ENCODE measurements at places on chromosomes 3 and 15. TPM values are rescaled to one million over a fixed set of nuclear protein-coding genes. Genes with fewer than 3 reads are reported as not detected.

ANKUB1 gene
- not detected for total RNA-seq

MCTP2 gene
- 2.8 TPM for total RNA-seq

ATP13A4 gene
- total RNA-seq, result under 0.01 TPM

GOLGA8J gene
- total RNA-seq, result not detected

GRCh38 chr3:42148982-42149432 is 57.9 kb downstream of the TRAK1 start:
- DNase-seq, result peak; percentile 70

GRCh38 chr3:152104847-152105415 is 163.8 kb upstream of the MBNL1 start:
- DNase-seq, result no peak

DNA sequence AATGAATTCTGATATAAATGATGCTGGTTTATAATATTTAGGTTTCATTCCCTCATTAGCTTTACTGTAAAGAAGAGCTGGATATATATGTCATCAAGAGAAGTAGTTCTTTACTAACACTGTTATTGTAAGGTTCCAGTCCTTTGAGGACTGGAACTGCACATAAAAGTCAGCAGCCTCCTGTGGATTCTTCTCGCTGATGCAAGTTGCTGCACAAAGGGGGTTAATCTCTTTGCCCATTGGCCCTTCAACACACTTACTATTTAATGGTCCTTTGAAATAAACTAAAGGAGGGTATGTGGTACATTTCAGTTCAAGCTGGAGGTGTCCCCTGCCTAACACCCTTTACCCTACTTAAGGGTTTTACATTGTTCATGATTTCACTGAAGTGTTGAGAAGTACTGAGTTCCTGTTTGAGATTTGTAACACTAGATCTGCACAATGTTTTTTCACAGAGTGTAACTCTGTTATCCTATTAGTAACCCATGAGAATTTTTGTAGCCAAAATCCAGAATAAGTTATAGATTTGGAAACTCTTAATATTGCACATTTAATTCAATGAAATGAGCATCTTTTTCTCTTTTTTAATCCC is 43.9 kb downstream of the NR2C2 start:
- DNase-seq, result no peak

- DNase-seq, result no peak
Observed at GRCh38 chr3:170207717-170208116, 14.5 kb upstream of the PRKCI start.

GRCh38 chr3:89264037-89264560 is 156.7 kb downstream of the EPHA3 start:
- DNase-seq, result no peak

Measured in lung microvascular endothelial cell (primary cell).